ENCODE measurements at places on chromosomes 2 and 18. TPM values are rescaled to one million over a fixed set of nuclear protein-coding genes. Genes with fewer than 3 reads are reported as not detected.

ASB1 gene
- total RNA-seq: 33.5 TPM

PTPRN gene
- 3.6 TPM for total RNA-seq

MOGAT1 gene
- not detected for total RNA-seq

GAD1 gene
- 0.33 TPM for total RNA-seq

REG3A gene
- not detected for total RNA-seq

CNNM4 gene
- 3.1 TPM for total RNA-seq

AMER3 gene
- total RNA-seq: not detected

SRD5A2 gene
- not detected for total RNA-seq

RTP5 gene
- not detected for total RNA-seq

RRM2 gene
- total RNA-seq: 5.3 TPM

DNER gene
- total RNA-seq: 0.44 TPM

SKOR2 gene
- total RNA-seq: not detected

ZNF519 gene
- total RNA-seq: 3.6 TPM

TRABD2A gene
- 17.5 TPM for total RNA-seq

GYPC gene
- total RNA-seq: 71.0 TPM
